ENCODE measurements at places on chromosomes 11 and 22. TPM values are rescaled to one million over a fixed set of nuclear protein-coding genes. Genes with fewer than 3 reads are reported as not detected.

MRGPRE gene
- total RNA-seq, result not detected

DNA sequence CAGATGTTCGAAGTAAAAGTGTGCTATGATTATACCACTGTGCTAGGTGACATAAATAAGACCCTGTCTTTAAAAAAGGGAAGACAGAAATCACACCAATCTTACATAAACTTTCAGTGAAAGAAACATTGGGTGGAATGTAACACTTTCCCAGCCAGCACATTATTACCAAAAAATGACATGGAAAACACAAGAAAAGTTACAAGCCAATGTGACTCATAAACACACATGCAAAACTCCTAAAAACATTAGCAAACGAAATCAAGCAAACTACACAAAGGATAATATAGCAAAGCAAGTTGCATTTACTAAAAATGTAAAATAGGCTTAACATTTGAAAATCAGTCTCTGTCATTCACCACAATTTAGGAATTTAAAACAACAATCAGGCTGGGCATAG lies 47.0 kb downstream of the SBF2 start:
- no peak for DNase-seq

KCNK7 gene
- 1.7 TPM for total RNA-seq

GRCh38 chr22:32037236-32037635 lies 5.8 kb upstream of the SLC5A1 start:
- no peak for DNase-seq

GRCh38 chr11:114553642-114554041 lies 6.0 kb downstream of the NXPE1 start:
- no peak for DNase-seq

- no peak for DNase-seq
Observed at GRCh38 chr11:67656278-67656922, 5.9 kb upstream of the ACY3 start.

OR4C5 gene
- total RNA-seq, result not detected

DNA sequence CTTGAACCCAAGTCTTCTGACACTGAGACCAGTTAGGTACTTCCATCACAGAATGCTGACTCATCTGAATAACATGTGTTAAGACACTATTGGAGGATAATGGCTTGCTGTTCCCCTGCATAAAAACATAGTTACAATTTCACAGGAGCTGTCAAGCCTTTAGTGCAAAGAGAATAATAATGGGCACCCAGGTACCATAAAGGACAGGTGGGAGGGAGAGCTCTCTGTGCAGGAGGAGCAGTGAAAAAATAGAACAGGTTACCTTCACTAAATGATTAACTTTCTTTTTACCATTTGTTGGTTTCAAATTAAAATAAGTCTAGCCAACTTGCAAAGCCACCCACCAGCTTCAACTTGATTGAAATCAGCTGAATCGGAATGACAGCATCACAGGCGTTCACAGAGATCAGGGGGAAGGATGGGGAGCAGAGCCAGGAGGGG lies 173.2 kb downstream of the DSCAML1 start:
- no peak for DNase-seq
